ENCODE measurements at places on chromosomes 13 and 19. TPM values are rescaled to one million over a fixed set of nuclear protein-coding genes. Genes with fewer than 3 reads are reported as not detected.

DNA sequence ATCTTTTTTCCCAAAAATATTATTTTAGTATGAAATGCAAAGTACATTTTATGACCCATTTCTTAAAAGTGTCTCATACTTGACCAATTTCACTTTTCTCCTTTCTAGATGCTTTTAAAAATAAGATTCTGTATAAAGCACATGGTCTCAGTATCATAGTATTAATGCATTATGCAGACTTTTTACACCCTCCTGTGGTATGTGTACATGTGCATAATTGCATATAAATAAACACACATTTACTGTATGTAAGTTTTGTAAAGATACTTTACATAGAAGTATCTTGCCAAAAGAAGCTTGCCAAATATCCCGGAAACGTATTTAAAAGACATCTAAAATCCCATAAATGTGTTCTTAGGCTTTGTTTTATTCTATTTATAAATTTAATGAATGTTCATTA, 85.1 kb upstream of the MAB21L1 start:
- no peak overlapping the region for H3K27ac ChIP-seq
- DNase-seq, result no peak
- no peaks in the 10 kb centered on the region for H3K4me1 ChIP-seq
- H3K4me3 ChIP-seq, result no peak overlapping the region
- H3K36me3 ChIP-seq, result no peaks in the 10 kb centered on the region

DNA sequence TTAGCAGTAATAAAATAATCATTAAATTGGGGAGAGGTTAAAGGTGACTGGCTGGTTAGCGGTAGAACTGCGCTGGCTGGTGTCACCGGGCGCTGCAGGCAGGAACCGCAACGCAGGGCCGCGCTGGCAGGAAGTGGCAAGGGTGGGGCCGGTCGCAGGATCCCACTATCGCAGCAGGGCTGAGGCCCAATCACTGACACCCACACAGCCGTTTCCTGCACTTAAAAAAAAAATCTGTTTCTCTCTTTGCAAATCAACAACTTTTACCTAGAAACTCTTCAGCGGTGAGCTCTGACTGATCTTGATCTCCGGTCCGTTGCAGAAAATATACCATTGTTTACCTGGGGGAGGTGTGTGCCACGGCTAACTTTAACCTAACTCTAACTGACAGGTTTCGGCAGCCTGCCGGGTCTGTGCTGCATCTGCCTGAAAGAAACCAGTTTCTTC, 46.9 kb downstream of the KLF2 start:
- no peaks in the 10 kb centered on the region for H3K36me3 ChIP-seq
- DNase-seq, result no peak
- no peaks in the 10 kb centered on the region for H3K27me3 ChIP-seq
- H3K4me3 ChIP-seq, result no peak overlapping the region
- H3K4me1 ChIP-seq, result peaks cover 19% of the 10 kb centered on the region

- H3K27me3 ChIP-seq, result no peaks in the 10 kb centered on the region
- no peak for DNase-seq
- no peaks in the 10 kb centered on the region for H3K36me3 ChIP-seq
- no peak overlapping the region for H3K4me3 ChIP-seq
- H3K27ac ChIP-seq, result no peak overlapping the region
Observed at GRCh38 chr13:46315491-46316075, 71.5 kb downstream of the RUBCNL start.

DNA sequence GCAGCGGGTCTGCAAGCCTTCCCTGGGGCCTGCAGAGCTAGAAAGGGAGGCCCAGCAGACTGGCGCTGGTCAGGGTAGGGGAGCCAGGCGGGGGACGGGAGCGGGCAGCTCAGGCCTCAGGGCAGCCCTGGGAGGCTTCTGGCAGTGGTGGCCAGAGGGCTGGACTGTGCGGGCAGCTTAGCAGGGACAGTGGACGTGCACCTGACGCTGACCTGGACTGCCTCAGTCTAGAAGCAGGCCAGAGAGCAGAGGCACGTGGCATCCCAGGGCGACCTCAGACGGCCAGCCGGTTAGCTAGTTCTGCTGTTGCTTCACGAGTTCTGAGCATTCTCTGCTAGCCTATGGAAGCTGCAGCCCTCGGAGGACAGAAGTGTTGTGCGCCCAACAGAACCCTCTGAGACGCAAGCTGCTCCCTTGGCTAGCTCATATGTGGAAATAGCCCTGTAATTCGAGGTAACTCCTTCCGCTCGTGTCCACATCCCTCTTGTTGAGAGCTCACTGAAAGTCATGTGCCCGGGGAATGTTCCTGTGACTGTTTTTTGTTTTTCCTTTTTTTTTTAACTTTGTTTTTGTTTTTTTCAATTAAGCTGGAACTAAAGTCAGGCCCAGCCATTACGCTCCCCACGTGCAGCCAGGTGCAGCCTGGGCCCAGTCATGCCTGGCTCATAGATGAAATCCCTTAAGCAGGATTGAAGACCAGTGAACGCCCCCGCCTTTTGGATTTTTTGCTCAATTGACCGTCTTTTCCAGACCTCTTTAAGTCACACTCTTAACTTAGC, 1.9 kb upstream of the FAM174C start:
- H3K27ac ChIP-seq, result no peak overlapping the region
- peaks cover 31% of the 10 kb centered on the region for H3K4me1 ChIP-seq
- DNase-seq, result no peak
- H3K27me3 ChIP-seq, result no peaks in the 10 kb centered on the region
- no peaks in the 10 kb centered on the region for H3K36me3 ChIP-seq

GRCh38 chr13:80070024-80070703, 270.8 kb downstream of the SPRY2 start:
- no peak for DNase-seq
- no peaks in the 10 kb centered on the region for H3K4me1 ChIP-seq

DNA sequence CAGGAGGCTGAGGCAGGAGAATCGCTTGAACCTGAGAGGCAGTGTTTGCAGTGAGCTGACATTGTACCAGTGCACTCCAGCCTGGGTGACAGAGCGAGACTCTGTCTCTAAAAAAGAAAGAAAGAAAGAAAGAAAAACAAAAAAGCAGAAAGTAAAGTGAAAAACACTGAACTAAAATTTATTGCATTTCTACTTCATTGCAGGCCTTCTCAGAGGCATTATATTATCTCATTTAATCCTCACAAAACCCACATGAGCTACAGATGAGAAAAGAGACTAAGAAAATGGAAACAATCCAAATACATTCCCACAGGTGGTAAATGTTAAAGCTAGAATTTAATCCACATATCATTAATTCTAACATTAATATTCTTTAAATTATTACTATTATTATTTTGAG, 147.2 kb upstream of the FREM2 start:
- no peaks in the 10 kb centered on the region for H3K36me3 ChIP-seq
- H3K4me1 ChIP-seq, result no peaks in the 10 kb centered on the region
- no peak for DNase-seq
- H3K27ac ChIP-seq, result no peak overlapping the region

DNA sequence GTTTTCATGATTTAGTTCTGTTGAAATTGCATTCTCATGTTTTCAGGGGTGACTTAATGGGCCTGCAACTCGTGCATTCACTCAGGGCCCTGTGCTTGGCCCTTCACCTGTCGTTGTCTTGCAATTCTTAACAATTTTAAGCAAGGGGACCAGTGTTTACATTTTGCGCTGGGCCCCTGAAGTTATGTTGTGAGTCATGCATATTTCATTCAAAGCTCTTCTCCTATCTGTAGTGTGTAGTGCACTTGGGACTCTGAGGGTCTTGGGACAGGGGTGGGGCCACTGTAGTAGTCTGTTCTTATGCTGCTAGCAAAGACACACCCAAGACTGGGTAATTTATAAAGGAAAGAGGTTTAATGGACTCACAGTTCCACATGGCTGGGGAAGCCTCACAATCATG, 211.2 kb upstream of the RXFP2 start:
- H3K27ac ChIP-seq, result no peak overlapping the region
- no peaks in the 10 kb centered on the region for H3K4me1 ChIP-seq
- H3K4me3 ChIP-seq, result no peak overlapping the region
- H3K27me3 ChIP-seq, result no peaks in the 10 kb centered on the region
- H3K36me3 ChIP-seq, result no peaks in the 10 kb centered on the region
- DNase-seq, result no peak

DNA sequence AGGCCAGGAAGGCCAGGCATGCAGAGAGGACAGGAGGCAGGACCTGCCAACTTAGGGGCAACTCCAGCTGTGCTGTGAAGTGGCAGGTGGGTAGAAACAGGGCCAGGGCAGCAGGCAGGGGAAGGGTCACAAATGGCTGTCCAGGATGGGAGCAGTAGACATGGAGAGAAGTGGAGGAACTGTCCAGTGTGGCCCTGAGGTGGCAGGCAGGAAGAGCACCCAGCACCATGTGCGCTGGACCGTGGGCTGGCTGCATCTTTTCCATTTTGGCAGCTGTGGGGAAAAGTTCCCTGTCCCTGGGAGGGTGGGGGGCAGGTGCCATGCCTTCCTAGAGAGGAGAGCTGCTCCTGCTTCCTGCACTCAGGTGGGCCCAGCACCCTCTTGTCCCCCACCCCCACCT, 13.8 kb downstream of the DEDD2 start:
- H3K4me1 ChIP-seq, result no peaks in the 10 kb centered on the region
- H3K36me3 ChIP-seq, result no peaks in the 10 kb centered on the region
- H3K27me3 ChIP-seq, result no peaks in the 10 kb centered on the region
- no peak for DNase-seq
- H3K27ac ChIP-seq, result no peak overlapping the region

DNA sequence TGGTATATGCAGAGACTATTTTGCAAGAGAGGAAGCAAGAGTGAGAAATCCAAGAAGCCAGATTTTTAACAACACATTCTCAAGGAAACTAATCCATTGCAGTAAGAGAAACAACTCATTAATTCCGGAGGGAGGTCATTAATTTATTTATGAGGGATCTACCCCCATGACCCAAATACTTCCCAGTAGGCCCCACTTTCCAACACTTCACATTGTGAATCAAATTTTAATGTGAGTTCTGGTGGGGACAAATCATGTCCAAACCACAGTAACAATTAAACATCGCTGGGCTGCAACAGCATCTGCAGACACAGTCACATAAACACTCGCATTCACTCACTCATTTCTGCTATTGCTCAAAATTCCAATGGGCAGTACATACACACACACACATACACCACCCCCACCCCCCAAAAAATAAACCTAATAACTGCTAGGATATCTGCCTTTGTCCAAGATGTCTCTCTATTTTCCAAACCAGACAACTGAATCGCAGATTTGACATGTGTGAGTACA, 1483.7 kb downstream of the PCDH9 start:
- no peak overlapping the region for H3K27ac ChIP-seq
- no peaks in the 10 kb centered on the region for H3K27me3 ChIP-seq
- H3K36me3 ChIP-seq, result no peaks in the 10 kb centered on the region
- no peak for DNase-seq
- H3K4me3 ChIP-seq, result no peak overlapping the region
- no peaks in the 10 kb centered on the region for H3K4me1 ChIP-seq

- no peak overlapping the region for H3K27ac ChIP-seq
- H3K27me3 ChIP-seq, result no peaks in the 10 kb centered on the region
- H3K36me3 ChIP-seq, result no peaks in the 10 kb centered on the region
- H3K4me3 ChIP-seq, result no peak overlapping the region
- no peak for DNase-seq
Observed at GRCh38 chr13:37701972-37702371, 103.4 kb upstream of the POSTN start.

GRCh38 chr13:50025436-50025835, 10.2 kb downstream of the KCNRG start:
- no peak overlapping the region for H3K4me3 ChIP-seq
- no peak overlapping the region for H3K27ac ChIP-seq
- DNase-seq, result no peak
- H3K4me1 ChIP-seq, result no peaks in the 10 kb centered on the region
- no peaks in the 10 kb centered on the region for H3K27me3 ChIP-seq

- DNase-seq, result no peak
- H3K27ac ChIP-seq, result no peak overlapping the region
- H3K4me3 ChIP-seq, result no peak overlapping the region
- H3K36me3 ChIP-seq, result no peaks in the 10 kb centered on the region
Observed at GRCh38 chr13:112073245-112074138, 6.5 kb downstream of the SOX1 start.

DNA sequence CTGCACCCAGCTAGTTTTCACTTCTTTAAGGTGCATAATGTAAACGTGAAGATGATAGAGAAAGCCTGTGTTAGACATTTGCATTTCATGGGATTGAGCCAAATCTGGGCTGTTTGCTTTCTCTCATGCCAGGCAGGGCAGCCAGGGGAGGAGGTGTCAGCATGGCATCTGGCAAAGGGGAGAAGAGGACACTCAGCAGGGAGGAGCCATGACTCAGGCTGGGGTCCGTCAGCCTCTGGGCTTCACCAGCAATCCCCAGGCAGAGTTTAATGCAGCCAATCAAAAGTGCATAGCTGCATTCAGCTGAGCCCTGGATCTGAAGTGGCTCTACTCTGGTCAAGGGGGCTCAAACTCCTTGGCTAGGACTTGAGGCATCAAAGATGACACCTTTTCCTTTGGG, 23.5 kb downstream of the EBPL start:
- no peaks in the 10 kb centered on the region for H3K4me1 ChIP-seq
- DNase-seq, result no peak
- H3K27me3 ChIP-seq, result no peaks in the 10 kb centered on the region
- H3K4me3 ChIP-seq, result no peak overlapping the region

DNA sequence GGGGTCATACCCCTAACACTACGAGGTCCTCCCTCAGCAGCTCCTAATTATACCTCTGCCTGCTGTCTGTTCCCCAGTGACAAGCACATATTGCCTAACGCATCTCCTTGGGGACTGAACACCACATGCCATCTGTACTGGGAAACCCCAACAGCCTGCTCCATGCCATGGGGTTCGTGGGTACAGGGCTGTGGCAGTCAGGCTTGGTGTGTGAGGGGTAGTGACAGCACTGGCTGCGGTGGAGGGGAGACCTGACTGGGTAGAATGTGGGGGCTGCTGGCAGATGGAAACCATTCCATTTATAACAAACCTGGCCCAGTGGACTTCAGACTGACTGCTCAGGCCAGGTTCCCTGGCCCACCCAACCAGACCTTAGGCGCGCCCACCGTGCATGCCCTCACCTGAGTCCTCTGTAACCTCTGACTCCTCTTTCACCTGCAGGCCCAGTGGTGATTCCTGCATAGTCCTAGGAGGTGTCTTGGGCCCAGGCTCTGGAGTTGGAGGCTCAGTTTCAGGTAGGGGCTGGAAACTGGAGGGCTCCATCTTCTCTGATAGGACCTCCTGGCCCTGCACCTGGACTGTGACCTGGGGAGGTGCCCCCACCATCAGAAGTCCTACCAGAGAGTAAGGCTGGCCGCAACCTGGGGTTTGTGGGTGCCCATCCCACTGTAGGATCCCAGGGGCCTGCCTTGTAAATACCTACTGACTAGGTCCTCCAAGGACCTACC, 3.0 kb downstream of the MZF1 start:
- no peaks in the 10 kb centered on the region for H3K27me3 ChIP-seq
- H3K27ac ChIP-seq, result no peak overlapping the region
- peak; percentile 17 for DNase-seq
- H3K36me3 ChIP-seq, result no peaks in the 10 kb centered on the region
- H3K4me1 ChIP-seq, result peaks cover 7% of the 10 kb centered on the region
- H3K4me3 ChIP-seq, result no peak overlapping the region

GRCh38 chr19:45674946-45675345, 6.9 kb downstream of the GIPR start:
- peaks cover 7% of the 10 kb centered on the region for H3K27me3 ChIP-seq
- no peak overlapping the region for H3K4me3 ChIP-seq
- no peak for DNase-seq
- H3K36me3 ChIP-seq, result no peaks in the 10 kb centered on the region
- peaks cover 3% of the 10 kb centered on the region for H3K4me1 ChIP-seq
- no peak overlapping the region for H3K27ac ChIP-seq

GRCh38 chr13:21813110-21813509, 142.2 kb downstream of the FGF9 start:
- DNase-seq, result no peak
- no peaks in the 10 kb centered on the region for H3K36me3 ChIP-seq
- no peak overlapping the region for H3K4me3 ChIP-seq
- H3K27ac ChIP-seq, result no peak overlapping the region
- no peaks in the 10 kb centered on the region for H3K27me3 ChIP-seq

The ENOX1 gene
- total RNA-seq, result 17.5 TPM

The ZNF560 gene
- not detected for total RNA-seq

The ZNF625 gene
- 8.9 TPM for total RNA-seq

The FFAR3 gene
- 0.25 TPM for total RNA-seq

The C1QTNF9 gene
- 0.23 TPM for total RNA-seq

The ZNF790 gene
- 8.3 TPM for total RNA-seq

All from ovary (tissue), 10 donors.